ENCODE measurements at places on chromosomes 12 and 14.

GRCh38 chr12:128820723-128821432 lies 2.9 kb downstream of the SLC15A4 start:
- no peak for DNase-seq

DNA sequence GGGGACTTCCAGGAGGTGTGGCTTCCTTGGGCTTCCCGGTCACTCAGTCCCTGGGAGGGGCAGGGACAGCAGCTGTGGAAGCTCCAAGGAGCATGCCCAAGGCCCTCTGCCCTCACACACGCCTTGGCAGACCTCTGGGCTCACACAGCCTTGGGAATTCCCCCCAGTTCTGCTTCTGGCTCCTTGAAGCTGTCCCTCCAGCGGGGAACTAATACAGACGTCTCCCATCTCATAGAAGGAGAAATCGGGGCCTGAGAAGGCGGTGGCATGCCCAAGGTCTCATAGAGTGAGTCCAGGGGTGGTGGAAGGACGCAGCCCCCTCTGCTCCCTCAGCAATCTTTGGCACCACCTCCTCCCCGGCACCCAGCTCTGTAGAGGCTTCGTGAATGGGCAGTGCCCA lies 15.7 kb upstream of the TMEM119 start:
- DNase-seq, result no peak

DNA sequence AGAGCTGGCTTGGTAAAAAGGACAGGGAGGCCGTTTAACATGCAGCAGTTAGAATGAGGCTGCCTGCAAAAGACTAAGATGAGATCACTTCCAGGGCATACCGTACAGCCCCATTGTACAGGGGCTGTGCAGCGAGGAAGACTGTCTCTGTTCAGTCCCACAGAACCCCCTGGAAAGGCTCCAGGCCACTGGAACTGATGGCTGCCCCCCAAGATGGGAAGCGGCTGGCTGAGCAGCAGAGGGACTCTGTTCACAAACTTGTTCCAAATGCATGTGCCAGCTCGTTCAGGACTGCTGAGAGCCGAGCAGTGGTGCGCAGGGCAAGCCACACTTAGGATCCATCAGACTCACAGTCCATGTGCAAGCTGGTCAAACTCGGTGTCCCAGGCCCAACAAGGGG lies 82.9 kb downstream of the CHGA start:
- DNase-seq, result no peak

DNA sequence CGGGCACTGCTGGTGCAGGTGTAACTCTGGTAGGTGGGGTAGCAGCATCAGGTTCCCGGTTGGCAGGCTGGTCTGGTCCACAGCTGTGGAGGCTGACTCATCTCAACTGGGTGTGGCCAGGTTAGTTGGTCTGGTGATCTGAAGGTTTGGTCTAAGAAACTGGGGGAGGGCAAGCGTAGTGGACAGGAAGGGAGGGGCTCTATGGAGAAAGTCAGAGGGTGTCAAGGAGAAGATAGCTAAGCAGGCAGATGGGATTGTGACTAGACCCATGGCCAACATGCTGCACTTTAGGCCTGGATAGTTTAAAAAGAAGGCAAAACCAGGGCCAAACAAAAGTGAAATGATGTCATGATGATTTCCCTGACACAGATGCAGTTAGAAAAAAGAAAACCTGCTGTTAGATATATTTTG lies 7.9 kb downstream of the TRIM9 start:
- DNase-seq, result no peak

DNA sequence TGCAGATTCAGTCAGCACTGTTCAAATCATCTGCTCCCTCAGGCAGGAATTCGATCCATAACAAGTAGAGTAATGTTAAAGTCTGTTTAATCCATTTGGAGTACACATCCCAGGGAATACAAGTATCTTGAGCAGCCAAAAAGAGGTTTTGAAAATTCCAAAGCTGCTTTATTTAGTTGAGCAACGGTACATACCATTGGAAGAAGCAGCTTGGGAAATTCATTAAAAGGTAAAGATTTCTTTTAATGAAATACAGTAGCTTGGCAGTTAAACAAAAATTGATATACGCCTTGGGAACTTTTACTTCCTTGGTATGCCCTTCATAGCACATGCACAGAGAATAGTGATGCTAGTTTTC lies 153.8 kb downstream of the LRIG3 start:
- no peak for DNase-seq

DNA sequence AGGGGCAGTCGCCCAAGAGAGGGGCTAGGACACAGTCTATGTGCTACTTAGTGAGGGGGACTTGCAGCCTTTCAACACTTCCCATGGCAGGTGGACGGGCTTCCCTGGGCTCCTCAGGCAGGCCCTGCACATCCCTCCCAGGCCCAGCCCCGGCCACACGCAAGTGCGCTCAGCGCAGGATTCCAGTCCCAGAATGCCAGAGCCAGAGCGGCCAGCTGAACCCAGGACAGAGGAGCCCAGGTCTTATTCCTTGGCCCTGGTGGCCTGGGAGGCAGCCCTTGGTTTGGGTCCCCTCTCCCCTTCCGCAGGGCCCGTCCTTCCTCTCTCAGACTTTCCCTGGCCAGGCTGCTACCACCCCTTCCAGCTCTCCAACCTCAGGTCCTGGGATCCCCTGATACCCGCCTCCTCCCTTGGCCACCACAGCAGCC lies 12.0 kb downstream of the DLK1 start:
- DNase-seq, result no peak

- DNase-seq, result no peak
Measured at GRCh38 chr12:33047666-33048065, 151.1 kb upstream of the PKP2 start.

Measured in activated T-helper 1 cell treated with anti-CD3 and anti-CD28 coated beads, Interleukin-2, amount 50 U/mL, for 16 hours (primary cell).